ENCODE measurements at places on chromosomes 6 and 20. TPM values are rescaled to one million over a fixed set of nuclear protein-coding genes. Genes with fewer than 3 reads are reported as not detected.

GRCh38 chr6:138307352-138307751, 70.4 kb upstream of the SMIM28 start:
- no peak for DNase-seq

DNA sequence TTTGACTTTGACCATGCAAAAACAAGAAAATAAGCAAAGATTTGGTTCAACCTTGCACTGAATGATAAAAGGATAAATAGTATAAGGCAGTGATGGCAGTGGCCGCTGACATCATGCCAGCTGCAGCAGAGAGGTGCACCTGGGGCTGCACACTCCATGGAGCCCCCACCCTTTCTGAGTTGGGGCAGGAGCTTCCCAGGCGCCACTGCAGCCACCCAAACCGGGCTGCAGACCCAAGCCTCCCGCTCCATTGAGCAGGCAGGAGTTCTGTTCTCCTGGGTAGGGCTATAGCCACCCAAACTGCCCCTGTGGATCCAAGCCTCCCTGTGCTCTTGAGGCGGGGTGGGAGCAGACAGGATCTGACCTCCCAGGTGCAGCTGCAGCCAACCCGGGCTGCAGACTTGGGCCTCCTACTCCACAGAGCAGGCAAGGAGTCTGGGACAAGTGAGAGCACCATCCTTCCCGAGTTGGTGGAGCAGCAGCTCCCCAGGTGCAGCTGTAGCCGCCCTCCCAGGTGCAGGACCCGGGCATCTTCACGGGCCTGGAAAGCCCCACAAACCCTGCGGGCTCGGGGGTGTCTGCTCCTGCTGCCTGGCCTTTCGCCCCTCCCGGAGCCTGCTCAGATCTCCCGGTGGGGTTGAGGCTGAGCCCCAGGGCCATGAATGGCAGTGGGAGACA, 537.9 kb downstream of the TENT5A start:
- DNase-seq, result no peak

TNNC2 gene
- 1.3 TPM for total RNA-seq

GRCh38 chr6:36979347-36979742, 6.7 kb downstream of the MTCH1 start:
- DNase-seq, result peak; percentile 61

GRCh38 chr6:28443112-28443773, at the start of gene ZSCAN23:
TSS of gene ZSCAN23 (minus strand) at chr6:28443491. CDS start at chr6:28436266, 7,225 bp downstream.
- peak; percentile 79 for DNase-seq

- DNase-seq, result no peak
Measured at GRCh38 chr6:39068391-39068790, 19.8 kb downstream of the GLP1R start.

Data from uterus (tissue), 4 donors.